ENCODE measurements at places on chromosomes 6 and 20.
A peak's percentile ranks its signal among the peaks of the same experiment; 100 is the strongest.

DNA sequence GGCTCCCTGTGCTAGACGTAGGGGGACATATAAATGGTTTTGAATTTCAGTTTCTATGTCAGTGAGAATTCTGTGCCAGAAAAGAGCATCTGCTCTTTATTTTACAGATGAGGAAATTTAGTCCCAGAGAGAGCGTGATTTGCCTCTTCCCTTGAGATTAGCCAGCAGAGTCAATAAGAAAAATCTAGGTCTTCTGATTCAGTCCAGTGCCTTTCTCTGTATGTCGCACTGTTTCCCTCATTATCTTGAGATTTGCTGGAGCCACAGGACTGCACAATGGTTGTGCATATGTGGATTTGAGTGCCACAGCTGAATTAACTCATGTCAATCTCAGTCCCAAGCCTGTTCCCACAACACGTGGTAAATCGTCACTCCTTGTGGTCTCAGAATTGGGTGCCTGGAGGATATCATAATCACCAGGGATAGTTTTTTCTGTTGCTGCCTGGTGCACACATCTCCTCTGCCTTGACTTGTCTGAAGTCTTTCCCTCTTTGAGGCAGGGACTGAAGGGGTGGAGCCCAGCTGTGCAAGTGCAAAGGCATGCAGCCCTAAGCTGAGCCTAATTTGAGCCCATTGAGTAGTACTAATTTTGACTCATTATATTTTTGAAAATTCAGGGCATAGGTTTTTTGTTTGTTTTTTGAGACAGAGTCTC is 276.7 kb downstream of the SOX4 start:
- no peak for DNase-seq

DNA sequence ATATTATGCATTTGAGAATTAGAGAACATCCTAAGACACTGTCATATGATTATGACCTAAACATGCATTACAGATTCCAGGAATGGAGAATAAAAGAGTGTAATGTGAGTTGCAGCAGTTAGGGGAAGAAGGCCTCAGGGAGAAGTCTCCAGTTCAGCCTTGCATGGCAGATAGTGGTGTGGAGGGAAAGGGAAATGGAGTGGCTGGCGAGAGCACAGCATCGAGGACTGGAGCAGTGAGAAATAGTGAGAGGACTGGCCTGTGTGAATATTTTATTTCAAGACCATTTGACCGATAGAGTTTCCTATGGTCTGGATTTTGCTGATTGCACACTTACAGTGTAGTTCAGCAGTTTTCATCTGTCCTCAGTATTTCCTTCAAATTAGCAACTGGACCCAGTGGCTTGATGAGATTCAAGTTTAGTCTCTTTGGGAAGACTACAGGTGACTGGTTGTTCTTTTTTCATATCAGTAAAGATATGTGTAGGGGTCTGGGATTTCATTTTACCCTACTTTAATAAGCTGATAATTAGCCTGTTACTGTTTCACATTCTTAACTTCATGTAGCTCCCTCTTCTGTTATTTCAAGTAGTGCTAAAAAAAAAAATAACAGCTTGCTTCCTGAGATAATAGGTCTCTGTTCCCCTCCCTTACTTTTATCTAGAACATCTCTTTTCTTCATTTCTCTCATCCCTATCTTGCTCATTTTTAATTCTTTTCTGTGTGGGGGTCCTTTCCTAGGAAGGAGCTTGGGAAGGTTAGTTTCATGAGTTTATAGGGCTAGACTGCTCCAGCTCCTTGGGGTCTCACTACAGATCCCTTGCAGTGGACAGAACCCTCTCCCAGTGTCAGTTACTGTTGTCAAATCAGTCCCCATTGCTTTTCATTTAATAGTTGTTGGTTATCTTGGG is 27.9 kb downstream of the BLTP3A start:
- DNase-seq: no peak

DNA sequence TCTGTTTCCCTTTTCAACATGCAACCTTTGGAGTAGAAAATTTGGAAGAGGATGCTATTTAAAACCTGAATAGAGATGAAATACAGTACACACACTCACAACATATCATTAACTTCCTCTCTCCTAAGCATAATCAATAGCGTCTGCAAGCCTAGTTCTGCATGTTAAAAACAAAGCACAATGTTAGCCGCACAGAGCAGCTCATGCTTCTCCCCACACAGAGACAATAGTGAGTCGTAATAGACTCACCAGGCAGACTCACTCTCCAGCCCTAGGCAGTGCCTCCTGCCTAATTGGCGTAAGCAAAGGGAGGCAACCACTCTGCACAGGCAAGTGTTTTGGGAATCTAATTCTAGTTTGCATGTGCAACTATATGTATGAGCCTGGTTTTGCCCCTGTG is 45.8 kb upstream of the ARID1B start:
- DNase-seq: no peak

- DNase-seq: no peak
Observed at GRCh38 chr6:169239181-169239580, 14.5 kb downstream of the THBS2 start.

- no peak for DNase-seq
Observed at GRCh38 chr6:41900861-41901260, 5.7 kb upstream of the USP49 start.

- DNase-seq: peak; percentile 81
Observed at GRCh38 chr6:27126815-27127537, 120.5 kb upstream of the PRSS16 start.

DNA sequence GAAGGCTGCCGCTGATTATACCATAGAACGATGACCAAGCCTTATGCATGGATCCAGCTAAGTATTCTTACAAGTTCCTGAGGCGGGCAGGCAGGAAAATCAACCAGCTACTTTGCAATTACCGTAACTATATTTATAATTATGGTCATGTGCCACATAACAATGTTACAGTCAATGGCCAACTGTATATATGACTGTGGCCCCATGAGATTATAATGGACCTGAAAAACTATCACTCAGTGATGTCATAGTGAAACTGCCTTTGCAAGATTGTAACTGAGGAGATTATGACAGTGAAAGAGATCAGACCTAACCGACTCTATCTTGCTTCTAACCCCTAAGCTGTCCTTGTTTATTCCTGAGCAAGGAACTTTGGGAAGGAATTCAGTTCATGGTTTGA is 33.1 kb upstream of the FAM135A start:
- no peak for DNase-seq
